A549 treated with CpdA at 1 μM for 4 hours (cell line): ENCODE measurements at places on chromosomes 2 and 18. TPM values are rescaled to one million over a fixed set of nuclear protein-coding genes. Genes with fewer than 3 reads are reported as not detected.

IL1F10 gene
- total RNA-seq, result not detected in 5 replicates

ABCG5 gene
- 0.01 TPM in 1 of 5 replicates, not detected in the others for total RNA-seq

PPIL3 gene
- total RNA-seq, result 23.4 to 32.4 TPM (median 26.2 TPM) in 5 replicates

SERPINB5 gene
- 0.07 to 0.16 TPM (median 0.10 TPM) in 4 of 5 replicates, not detected in the other for total RNA-seq

IL36A gene
- total RNA-seq, result not detected in 5 replicates

SLC19A3 gene
- total RNA-seq, result 2.5 to 3.6 TPM (median 2.8 TPM) in 5 replicates

IL1RL2 gene
- total RNA-seq, result not detected in 5 replicates

HRH4 gene
- total RNA-seq, result 0.01 TPM in 1 of 5 replicates, not detected in the others

ACKR3 gene
- 25.4 to 36.2 TPM (median 31.7 TPM) in 5 replicates for total RNA-seq
